ENCODE measurements at places on chromosomes 12 and 14.

DNA sequence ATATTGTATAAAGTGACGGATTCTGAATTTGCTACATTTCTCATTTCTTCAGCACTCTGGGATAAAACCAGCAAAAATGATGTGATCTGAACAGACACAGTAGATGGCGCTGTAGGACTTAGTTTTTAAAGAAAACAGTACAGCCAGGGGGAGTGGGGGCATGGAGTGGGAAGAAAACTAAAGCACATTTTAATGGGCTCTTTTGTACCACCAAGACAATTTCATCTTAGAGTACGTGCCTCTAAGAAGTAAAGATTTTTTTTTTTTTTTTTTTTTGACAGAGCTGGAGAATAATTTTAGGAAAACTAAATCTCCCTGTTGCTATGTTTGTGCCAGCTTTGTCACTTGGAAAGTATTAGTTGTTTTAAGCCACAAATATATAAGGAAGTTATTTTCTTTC lies 124.4 kb downstream of the RAD51B start:
- peak; percentile 47 for DNase-seq

DNA sequence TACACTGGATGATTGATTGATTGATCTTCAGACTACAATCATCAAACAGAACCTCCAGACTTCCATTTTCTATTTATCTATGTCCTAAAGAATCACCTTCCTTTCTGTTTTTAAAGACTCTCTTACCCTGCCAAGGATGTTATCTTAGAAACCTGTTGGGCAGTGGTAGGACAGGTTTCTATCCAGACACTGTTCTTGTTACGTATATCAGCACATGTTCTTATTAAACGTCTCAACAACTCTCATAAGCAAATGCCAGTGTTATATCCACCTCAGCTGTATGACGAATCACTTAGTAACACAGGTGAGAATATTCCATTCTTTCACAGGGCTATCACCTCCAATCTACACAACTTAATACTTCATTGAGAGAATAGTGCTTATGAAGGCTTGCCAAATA lies 40.2 kb upstream of the RPL10L start:
- no peak for DNase-seq

DNA sequence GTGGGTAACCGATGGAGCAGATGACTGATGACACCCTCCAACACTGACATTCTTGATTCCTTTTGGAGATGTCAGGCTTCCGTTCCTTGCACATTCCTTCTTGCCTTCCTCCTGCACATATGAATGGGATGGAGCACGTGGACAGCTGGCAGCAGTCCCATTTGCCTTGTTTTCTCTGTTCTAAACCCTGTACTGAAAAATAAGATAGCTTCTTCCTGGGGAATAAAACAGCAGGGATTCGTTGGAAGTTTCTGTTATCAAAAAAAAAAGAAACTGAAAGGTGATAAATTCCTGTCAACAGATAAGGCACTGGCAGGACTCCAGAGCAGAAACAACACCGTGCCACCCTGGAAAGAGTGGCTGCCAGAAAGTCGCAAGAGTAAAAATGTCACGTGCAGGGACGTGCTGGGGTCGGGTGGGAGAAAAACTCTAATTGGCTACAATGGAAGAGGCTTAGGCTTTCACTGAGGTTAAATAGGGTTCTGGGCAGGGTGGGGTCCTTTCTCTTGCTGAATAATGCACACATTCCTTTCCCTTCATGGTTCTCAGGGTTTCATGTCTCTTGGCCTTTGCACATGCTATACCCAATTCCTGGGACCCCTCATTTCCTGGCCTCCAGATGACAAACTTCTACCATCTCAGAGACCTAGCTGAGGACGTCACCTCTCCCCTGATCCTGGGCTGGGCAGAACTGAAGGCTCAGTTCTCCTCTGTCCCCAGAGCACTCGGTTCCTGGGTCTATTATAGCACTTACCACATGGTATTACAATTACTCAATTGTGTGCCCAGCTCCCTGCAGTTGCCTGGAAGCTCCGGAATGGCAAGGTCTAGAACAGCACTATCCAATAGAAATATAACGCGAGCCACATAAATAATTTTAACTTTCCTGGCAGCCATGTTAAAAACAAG lies 7.0 kb upstream of the NUAK1 start:
- DNase-seq = no peak

DNA sequence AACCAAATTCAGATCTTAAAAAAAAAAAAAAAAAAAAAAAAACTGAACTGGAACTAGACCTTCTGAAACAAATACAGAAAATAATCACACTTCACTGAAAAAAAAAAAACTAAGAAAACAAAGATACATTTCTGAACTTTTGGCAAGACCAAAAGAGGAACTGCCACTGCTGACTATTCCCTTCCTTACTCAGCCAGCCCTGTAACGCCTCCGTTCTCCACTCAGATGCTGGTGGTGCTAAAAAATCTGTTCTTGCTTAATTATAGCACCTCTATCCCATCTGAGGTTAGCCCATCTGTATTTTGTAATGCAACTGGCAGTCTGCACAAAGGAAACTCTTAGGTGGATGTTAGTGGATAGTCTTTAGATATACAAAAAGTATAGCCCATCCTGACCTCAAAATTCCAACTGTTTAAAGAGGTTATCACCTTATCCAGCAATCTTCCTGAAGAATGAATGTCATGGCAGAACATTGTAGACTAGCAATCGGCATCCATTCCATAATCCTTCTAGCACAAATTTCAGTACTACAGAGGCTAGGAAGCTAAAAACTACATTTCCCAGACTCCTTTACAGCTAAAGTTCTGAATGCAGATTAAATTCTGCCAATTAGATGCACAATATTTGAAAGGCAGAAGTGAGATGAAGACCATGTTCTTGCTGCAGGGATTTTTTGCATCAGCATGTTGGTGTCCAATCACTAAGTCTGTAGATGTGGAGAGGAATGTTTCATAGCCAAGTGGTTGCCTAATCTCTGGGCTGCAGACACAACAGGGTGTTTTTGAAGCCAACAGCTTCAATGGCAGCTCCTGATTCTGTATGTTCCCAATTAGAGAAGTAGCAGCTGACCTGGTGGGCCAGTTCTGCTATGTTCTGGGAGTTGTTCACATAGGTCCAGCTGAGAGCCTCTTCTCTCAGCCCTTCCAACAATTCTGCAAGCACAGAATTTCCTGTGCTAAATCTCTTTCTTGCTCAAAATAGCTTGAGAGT lies 5.7 kb downstream of the MAP3K9 start:
- DNase-seq = no peak

GRCh38 chr12:131129839-131130238 lies 176.1 kb downstream of the ADGRD1 start:
- no peak for DNase-seq

DNA sequence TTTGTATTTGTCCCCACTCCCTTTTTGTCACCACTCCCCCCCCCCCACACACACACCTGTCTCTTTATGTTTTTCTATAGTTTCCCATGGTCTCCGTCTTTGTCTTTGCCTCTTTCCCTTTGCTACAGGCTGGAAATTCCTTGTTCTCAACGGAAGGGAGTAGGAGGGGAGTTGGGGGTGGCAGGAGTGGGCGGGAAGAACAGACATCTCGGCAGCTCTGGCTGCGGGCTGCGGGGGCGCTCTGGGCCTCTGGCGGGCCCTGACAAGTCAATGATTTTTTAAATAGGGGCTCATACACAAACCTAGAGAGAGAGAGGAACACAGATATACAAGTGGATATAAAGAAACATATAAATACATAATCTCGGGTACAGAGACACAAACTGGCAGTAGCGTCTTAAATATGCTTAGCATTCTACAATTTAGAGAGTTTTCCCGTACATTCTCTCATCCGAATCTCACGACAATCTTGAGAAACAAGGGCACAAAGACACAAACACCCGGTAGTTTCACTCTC lies 2.4 kb upstream of the NAB2 start:
- peak; percentile 48 for DNase-seq

DNA sequence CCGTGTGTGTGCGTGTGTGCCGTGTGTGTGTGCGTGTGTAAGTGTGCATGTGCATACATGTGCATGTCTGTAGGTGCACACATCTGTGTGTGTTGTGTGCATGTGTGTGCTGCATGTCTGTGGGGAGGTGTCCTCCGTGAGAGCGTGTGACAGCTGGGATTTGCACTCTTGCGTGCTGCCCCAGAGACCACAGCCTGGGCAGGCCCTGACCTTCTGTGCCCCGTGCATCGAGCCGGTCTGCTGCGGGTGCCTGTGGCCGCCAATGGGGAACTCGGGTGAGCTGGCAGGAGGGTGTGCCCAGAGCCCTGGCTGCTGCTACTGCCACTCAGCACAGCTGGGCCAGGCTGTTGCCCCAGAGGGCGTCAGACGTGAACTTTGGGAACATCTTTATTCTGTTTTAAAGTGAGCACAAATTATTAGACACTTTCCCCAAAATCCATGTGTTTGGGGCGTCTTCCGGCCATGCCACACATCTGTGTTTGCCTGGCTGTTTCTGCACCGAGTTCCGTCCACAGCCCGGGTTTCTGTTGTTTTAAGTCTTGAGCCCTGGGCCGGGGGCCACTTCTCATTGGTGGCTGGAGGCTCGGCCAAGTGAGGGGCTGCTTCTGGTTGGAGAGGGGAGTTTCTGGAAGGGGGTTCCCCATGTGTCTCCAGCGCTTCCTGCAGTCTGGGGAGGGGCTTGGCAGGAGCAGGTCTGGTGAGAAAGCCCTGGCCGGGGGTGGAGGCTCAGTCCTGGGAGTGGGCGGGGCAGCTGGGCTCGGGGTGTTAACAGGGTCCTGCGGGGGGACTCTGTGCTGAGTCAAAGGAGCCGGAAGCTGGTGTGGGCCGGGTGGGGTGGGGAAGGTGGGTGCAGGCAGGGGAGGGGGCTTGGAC lies 7.6 kb downstream of the CEP170B start:
- DNase-seq = no peak

DNA sequence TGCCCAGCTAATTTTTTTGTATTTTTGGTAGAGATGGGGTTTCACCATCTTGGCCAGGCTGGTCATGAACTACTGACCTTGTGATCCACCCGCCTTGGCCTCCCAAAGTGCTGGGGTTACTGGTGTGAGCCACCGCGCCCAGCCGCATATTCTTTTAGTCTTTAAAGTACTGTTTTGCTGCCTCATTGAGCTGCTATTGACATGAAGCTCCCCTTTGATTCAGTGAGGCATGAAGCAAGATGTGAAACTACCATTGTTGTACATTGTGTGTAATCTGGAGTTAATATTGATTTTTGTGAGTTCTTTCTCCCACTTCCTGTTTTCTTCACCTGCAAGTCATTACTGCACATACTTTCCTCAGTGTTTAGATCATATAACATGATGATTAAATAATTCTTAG lies 80.8 kb downstream of the MNAT1 start:
- DNase-seq = no peak

- DNase-seq = no peak
Observed at GRCh38 chr12:11834104-11834812, 184.8 kb downstream of the ETV6 start.

DNA sequence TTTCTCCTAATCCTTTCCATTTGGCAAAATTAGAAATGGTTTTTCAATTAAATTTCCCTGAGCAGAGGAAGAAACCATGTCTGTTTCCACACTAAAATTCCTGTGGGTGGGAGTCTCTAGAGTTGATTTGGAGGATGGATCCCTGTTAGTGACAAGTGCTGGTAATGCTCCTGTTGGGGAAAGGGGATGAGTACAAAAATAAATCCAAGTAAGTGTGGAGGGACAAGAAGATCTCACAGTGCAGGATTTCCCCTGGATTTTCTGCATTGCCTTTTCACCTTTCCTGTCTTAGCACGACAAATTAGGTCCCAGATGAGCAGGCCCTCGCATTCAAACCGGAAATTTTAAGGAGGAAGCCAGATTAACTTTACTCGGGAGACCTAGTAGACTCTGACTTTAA lies 107.5 kb downstream of the DAD1 start:
- DNase-seq = no peak

- no peak for DNase-seq
Observed at GRCh38 chr12:75891072-75891471, 140.5 kb downstream of the PHLDA1 start.

GRCh38 chr12:107679336-107679735 lies 6.3 kb upstream of the PWP1 start:
- no peak for DNase-seq

- no peak for DNase-seq
Observed at GRCh38 chr12:20030826-20031225, 337.5 kb upstream of the PDE3A start.

GRCh38 chr12:42698213-42698612 lies 108.7 kb upstream of the PRICKLE1 start:
- DNase-seq = no peak

- no peak for DNase-seq
Observed at GRCh38 chr14:68241862-68242487, 422.4 kb downstream of the RAD51B start.

- no peak for DNase-seq
Observed at GRCh38 chr12:21801522-21802288, 27.2 kb upstream of the KCNJ8 start.

DNA sequence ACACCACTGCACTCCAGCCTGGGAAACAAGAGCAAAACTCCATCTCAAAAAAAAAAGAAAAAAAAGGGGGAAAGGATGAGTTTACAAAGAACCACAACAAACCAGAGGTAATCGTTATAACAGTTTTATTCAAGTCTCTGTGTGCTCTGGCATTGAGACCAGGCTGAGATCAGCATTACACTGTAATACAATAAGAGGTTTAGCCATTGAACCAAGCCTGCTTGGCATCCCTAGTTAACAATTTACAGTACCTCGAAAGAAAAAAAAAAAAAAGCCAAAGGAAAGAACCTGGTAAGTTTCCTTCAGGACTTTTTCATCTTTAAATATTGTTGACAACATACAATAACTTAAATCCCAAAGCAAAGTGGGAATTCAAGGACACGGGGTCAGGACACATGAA lies 80.7 kb downstream of the TTC9 start:
- DNase-seq = no peak

- no peak for DNase-seq
Observed at GRCh38 chr14:63275611-63276010, 43.1 kb downstream of the GPHB5 start.

GRCh38 chr12:68086019-68086603 lies 73.4 kb downstream of the IFNG start:
- DNase-seq = no peak

DNA sequence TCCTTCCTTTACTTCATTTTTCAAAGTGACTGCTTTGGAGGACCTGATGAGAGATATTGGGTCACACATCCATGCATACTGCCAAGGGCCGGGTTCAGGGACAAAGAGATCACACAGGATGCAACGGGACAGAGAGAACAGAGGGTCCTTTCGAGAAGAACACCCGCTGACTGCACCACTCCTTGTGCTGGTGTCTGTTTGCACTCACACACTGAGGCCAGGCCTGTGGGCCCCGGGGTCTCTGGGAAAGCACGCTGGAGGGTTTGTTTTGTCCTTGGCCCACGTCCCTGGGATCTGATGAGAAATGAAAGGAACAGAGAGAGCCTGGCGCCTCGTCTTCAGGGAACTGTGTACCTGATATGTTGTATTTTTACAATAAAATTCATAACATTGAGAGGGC lies 42.2 kb downstream of the PAH start:
- no peak for DNase-seq

- DNase-seq = no peak
Observed at GRCh38 chr12:53659571-53659981, 16.3 kb downstream of the ATP5MC2 start.

Data from naive thymus-derived CD4-positive, alpha-beta T cell (primary cell).